Stimulated activated CD4-positive, alpha-beta T cell treated with anti-CD3 and anti-CD28 coated beads, Interleukin-1b, Interleukin-23, amount 100 ng/mL, for 24 hours (primary cell): ENCODE measurements at places on chromosomes 3 and 15.

- DNase-seq = no peak
Measured at GRCh38 chr3:70876154-70876553, 563.7 kb upstream of the MDFIC2 start.

DNA sequence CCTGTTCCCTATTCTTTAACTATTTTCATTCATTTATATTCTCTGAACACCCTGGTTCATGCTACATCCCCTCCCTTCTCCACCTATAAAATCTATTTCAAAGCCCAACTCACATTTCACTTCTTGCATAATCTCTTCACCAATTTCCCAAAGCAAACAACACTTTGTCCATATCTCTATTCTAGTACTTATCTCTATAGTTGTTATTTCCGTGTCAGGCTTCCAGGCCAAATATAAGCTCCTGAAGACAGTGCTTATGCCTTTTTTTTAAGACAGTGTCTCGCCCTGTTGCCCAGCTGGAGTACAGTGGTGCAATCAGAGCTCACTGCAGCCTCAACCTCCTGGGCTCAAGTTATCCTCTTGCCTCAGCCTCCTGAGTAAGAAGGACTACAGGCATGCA is 43.6 kb downstream of the DNAH12 start:
- DNase-seq = no peak

DNA sequence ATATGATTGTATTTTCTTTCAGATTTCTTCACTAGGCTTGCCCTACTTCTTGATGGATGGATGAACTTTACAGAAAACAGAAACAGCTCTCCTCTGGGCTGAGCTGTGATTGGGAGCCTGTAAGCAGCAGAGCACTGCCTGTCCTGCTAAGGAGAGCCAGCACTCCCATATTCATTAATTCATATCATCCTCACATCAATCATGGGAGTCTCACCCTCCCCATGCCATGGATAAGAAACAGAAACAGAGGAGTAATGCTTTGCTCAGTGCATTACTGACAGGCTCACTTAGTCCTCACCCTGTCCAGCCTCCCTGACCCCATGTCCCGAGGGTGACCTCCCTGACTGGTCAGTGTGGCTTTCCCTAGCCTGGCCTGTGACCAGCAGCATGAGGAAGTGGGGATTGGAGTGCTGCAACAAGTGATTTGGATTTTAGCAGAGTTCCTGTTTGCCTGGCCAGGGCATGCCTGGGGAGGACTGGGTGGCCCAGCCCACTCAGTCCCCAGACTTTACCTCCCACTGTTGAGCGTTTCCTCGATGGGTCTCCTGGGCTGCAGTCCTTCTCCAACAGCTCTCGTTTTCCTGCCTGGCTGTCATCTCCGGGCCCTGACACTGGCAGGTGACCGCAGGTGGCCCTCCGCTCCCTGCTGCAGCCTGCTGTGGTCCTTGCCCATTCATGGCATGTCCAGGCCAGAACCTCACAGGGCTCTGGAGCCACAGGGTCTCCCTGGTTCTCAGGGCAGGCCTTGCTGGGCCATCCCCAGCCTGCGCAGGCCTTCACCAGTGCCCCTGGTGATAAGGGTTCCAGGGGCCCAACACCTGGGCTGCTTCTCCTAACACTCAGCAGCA is 1.3 kb upstream of the TMIE start:
- no peak for DNase-seq

GRCh38 chr3:134651347-134652041 is 672 bp upstream of the KY start:
- no peak for DNase-seq

- DNase-seq = no peak
Measured at GRCh38 chr3:42013691-42014457, 52.0 kb upstream of the ULK4 start.

DNA sequence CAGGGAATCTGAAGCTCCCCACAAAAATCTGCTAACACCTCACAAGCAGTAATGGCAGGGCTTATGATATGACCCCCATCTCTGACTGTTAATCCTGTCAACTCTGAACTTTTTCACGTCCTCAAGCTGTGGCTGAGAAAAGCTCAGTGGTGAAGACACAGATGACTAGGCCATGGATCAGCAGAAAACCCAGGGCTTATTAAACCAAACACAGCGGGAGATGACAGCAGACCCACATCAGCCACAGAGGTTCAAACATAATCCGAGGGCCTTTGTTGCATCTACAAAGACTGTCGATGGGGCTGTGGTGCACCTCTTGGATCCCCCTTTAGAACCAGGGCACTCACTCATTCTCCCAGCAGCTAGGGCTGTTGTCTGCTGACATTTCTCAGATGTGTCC is 50.4 kb downstream of the GLB1 start:
- no peak for DNase-seq

DNA sequence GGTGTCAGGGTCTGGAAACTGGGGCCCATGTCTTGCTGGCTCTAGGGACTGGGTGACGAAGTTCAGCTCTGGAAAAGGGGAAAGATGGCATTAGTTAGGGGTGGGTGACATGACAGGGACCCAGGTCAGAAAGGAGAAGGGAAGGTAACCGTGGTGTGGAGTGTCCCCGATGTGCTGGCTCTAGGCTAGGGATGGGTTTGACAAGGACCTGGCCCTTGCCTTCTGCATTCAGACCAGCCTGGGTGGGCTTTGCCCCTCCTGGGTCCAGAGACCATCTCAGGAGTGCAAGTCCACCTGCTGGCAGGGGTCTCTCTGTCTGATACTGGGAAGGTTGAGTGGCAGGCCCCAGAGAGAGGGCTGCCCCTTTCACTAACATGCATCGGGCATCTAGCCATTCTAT is 28.7 kb upstream of the ATP2B2 start:
- DNase-seq = no peak

GRCh38 chr3:189808246-189809007 is 177.2 kb downstream of the TP63 start:
- no peak for DNase-seq

GRCh38 chr3:45816544-45816943 is 20.2 kb upstream of the SLC6A20 start:
- no peak for DNase-seq

- no peak for DNase-seq
Measured at GRCh38 chr3:121111914-121112612, 204.1 kb downstream of the STXBP5L start.

GRCh38 chr3:127670229-127670559 is 2.6 kb upstream of the ABTB1 start:
- no peak for DNase-seq

DNA sequence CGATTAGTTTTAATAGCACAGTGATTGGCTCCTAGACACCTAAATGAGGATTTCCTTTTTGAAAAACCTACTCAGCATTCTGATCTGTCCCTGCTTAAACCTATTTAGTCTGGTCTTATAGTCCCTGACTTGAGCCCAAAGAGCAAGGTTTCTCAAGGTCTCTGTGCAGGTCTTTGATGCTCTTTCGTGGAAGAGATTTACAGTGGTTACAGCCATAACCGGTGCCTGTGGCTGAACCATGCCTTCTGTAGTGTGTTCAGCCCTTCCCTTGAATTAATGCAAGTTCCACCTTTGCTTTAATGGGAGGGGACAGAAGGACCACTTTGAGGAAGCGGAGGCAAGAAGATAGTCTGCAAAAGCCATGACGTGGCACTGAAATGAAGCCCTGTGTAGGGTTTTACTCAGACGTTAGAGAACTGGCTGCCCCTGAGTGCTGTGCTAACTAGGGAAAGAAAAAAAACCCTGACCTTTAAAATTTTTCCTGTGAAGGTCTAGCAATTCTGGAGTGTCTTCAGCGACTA is 43.0 kb downstream of the ZBTB38 start:
- no peak for DNase-seq

- DNase-seq = no peak
Measured at GRCh38 chr15:63887630-63888029, 53.9 kb upstream of the HERC1 start.

GRCh38 chr3:147398813-147399534 is 7.4 kb downstream of the ZIC4 start:
- DNase-seq = no peak

DNA sequence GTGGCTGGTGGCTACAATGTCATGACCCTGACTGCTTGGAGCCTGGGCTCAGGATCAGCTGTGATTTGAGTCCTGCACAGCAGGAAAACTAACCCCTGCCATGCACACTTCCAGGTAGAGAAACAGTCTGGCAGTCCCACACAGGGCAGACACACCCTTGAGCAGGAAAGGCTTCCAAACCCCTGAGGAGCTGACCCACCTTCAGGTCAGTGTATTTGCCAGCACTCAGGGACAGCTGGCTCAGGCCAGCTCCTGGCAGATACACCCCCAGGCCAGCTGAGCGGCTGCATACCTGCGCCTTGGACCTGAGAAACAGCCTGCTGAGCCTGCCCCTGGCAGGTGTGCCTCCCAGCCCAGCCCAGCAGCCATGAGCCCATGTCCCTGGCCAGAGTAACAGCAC is 22.2 kb upstream of the CDAN1 start:
- no peak for DNase-seq

GRCh38 chr15:71585159-71585558 is 225.2 kb upstream of the NR2E3 start:
- no peak for DNase-seq

DNA sequence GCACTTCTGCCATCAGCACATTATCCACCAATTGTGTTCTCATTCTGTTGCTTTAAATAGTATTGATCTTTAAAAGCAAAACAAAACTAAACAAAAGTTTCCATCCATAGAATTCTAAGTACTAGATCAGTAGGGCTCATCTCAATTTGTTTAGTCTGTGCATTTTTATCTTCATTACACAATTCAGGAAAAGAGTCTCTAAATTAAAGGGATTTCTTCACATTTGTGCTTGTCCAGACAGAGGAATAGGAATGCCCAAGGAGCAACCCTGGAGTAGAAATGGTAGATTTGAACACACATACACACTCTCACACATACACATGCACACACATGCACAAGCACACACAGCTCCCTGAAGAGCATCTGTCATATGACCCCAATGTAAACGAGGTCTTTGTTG is 21.4 kb downstream of the LMCD1 start:
- no peak for DNase-seq

DNA sequence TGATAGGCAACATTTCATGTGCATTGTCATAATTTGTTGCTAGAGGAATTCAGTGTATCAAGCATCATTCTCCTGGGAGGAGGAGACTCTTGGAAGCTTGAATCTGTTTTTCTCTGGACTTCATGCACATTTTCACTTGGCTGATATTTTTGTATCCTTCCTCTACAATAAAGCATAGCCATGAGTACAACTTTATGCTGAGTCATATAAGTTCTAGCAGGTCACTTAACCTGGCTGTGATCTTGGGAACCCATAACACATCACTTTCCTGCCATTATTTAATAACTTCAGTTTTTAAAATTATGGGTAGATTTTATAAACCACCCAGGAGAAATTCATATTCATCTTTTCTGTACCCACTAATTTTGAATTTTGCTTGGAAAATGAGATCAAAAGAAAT is 203.0 kb upstream of the CD96 start:
- DNase-seq = no peak

- no peak for DNase-seq
Measured at GRCh38 chr15:81633889-81634288, 259.9 kb upstream of the TMC3 start.

DNA sequence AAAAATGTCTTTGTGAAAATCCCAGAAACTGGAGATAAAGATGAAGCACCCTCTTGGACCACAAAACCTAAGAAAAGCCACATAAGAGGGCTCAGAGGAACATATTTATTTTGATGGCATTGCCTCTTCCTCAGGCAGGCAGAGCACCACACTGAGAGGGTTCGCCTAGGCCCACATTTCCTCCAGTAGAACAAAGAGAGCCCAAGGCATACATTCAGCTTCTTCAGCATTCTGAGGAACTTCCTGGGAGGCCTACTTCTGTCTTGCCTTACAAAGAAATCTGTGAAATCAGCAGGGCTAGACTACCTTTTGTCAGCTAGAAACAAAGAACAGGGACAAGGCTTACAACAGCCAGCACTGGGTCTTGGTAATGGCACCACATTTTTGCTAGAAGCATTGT is 1325.3 kb downstream of the SI start:
- no peak for DNase-seq

GRCh38 chr3:49609815-49610214 is 55.5 kb downstream of the BSN start:
- no peak for DNase-seq

DNA sequence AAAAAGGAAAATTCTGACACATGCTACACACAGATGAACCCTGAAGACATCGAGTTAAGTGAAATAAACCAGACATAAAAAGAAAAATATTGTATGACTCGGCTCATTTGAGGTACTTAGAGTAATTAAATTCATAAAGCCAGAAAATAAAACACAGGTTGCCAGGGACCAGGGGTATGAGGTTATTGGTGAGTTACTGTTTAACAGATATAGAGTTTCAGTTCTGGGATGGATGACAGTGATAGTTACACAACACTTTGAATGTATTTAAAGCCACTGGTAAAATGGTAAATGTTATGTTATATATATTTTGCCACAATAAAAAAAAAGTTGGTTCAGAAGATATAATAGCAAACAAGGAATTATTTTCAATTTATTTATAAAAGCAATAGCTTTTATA is 436.1 kb upstream of the WNT5A start:
- no peak for DNase-seq

GRCh38 chr3:194854206-194854605 is 168.5 kb downstream of the FAM43A start:
- DNase-seq = no peak

DNA sequence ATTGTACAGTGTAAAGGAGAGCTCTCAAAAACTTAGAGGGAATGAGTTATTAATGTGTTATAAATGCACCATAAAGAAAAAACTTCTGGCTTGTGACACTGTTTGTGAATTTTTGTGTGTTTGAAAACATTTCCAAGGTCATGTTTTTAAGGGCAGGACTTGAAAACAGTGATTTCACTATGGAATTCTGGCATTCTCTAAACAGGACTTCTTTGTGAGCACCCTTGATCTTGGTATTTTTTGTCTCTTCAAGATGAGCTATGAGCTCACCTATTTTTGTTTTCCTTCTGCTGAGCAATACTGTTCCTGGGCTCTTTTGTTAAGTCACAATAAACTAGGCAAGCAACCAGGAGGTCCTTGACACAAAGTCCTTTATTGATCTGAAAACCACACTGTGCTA is 284.4 kb downstream of the RBMS3 start:
- DNase-seq = no peak

DNA sequence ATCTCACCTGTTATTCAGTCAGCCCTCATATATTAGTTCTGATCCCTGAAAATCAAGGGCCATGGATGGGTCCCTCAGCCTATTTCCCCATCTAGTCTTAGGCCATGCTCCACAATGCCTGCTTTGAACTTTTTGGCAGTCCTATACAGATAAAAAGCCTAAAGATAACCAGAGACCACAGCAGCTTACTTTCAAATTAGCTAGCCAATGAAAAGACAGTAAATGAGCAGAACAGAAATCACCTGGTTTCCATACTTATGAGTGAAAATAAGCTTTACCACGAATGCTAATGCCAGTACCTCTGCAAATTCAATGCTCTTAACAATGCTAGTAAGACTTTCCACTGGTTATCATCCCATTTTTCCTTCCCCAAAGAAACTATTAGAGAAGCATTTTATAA is 141.6 kb upstream of the SPRED1 start:
- no peak for DNase-seq

DNA sequence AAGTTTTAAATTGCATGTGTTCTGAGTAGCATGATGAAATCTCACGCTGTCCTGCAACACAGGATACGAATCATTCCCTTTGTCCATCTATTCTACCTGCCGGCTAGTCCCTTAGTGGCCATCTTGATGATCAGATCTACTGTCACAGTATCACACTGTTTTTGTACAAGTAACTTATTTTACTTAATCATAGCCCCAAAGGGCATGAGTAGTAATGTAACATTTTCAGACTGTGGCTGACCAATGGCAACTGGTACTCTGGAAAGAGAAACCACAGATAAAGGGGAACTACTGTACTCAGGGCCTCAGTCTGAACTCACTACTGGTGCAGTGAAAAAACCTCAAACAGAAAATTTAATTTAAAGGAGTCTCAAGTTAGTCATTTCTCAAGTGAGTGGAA is 127.3 kb upstream of the MRPL3 start:
- DNase-seq = no peak

- DNase-seq = no peak
Measured at GRCh38 chr15:40310001-40310959, 2.5 kb upstream of the PLCB2 start.
